Kidney epithelial cell (primary cell): ENCODE measurements at places on chromosomes 11 and 22.

DNA sequence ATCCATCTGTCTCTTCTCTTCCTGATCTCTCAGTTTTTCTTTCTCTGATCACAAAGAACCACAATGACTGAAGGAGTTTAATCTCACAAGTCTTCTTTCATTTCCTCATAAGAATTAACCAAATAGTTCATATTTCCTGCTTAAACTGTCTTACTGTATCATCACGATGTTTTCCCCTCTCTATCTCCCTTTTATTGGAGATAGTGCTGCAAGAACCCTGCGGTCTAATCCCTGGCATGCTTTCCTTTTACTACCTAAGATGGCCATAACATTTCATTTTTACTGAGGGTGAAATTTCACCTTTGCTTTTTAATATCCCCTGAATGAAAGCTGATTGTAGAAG, 28.9 kb downstream of the CARD18 start:
- DNase-seq, result no peak

GRCh38 chr11:26587073-26587472, 15.0 kb upstream of the MUC15 start:
- DNase-seq, result no peak

- peak; percentile 71 for DNase-seq
Observed at GRCh38 chr11:29321293-29322132, 695.3 kb downstream of the KCNA4 start.

- DNase-seq, result no peak
Observed at GRCh38 chr11:120594746-120595145, 83.2 kb downstream of the GRIK4 start.

DNA sequence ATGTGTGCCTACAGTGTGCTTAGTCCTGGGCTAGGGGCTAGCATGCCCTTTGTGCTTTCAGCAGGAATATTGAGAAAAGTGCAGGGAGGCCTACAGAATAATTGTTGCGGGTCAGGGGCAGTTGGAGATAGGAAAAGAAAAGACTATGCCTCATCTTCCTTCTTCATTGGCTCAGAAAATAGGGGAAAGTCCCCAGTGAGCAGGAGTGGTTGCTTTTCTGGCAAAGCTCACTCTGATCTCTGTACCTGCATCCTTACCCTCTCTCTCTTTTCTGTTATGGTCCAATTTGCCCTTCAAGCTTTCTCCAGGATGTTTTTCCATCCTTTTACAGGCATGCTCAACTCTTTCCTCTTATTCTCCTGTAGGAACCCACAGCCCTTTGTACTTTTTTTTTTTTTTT, 29.5 kb upstream of the RRM1 start:
- DNase-seq, result no peak

- no peak for DNase-seq
Observed at GRCh38 chr11:127464325-127464724, 463.8 kb upstream of the KIRREL3 start.

GRCh38 chr22:23256986-23257888, 76.9 kb downstream of the BCR start:
- no peak for DNase-seq

- DNase-seq, result no peak
Observed at GRCh38 chr11:89489930-89490329, 1.2 kb downstream of the NOX4 start.

GRCh38 chr11:120183701-120184141, 27.1 kb upstream of the OAF start:
- no peak for DNase-seq

GRCh38 chr22:19869497-19870152, 15.0 kb upstream of the GNB1L start:
- no peak for DNase-seq

GRCh38 chr11:10263929-10264328, 30.1 kb downstream of the SBF2 start:
- DNase-seq, result peak; percentile 10

DNA sequence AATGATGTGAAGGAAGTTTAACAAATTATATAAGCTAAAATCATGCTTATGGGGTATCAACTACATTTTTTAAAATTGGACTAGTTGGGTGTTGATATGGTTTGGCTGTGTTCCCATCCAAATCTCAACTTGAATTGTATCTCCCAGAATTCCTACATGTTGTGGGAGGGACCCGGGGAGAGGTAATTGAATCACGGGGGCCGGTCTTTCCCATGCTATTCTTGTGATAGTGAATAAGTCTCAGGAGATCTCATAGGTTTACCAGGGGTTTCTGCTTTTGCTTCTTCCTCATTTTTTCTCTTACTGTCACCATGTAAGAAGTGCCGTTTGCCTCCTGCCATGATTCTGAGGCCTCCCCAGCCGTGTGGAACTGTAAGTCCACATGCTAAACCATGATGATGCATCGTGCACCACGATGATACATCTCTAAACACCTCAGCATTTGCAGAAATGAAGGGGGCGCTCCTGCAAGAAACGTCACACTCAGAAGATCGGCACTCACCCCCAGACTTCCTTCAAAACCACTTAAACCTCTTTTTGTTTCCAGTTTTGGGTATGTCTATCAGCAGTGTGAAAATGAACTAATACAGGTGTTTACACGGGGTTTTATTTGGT, 340.0 kb downstream of the SHANK2 start:
- DNase-seq, result peak; percentile 28

DNA sequence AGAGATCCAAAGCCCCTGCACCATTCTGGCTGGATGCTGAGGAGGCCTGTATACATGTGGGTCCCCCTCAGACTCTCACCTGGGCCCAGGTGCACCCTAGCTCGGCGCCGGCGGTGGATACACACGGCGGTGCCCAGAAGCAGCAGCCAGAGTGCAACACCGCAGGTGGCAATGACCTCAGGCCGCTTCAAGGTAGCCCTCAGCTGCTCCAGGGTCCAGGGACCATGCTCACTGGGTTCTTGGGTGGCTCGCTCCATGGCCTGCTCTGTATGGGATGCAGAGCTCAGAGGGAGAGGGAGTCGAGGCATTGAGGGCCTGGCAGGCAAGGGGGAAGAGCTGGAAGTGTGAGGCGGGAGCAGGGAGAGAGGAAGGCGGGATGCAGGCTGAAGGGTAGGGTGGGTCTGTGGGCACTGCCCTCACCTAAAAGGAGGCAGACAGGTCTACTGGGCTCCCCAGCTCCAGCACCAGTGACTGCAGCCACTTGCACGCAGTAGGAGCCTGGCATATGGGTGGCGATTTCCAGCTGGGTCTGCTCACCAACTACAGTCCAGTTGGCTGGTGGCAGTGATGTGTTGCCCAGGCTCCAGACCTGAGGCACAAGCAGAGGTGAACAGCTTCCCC, 3.8 kb downstream of the ROBO4 start:
- no peak for DNase-seq

DNA sequence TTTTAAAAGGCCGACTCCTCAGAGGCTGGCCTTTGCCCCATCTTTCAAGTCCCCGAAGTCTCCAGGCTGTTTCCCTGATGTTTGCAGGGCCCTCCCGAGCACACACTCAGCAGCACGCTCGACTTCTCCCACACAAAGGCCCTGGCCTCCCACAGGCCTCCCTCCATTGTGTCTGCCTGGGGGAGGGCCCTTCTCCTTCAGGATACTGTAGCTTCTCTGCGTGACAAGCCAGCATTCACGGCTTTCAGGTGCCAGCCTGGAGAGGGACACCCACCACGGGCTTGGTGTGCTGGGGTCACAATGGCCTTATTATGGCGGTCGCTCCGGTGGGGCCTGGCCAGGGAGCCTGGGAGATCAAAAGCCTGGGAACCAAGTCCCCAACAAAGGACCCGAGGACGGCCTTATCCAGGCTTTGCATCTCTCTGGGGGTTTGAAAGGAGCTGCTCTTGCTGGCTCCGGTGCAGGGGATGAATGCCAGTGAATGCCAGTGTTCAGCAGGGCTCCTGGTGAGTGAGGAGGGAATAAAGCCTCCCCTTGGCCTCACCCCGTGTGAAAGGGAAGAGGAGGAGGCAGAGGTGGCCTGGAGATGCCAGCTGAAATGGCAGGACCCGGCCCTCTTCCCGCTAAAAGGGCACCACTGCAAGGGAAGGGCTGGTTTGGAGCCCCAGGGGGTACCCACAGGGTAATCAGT, 55.0 kb downstream of the TRAF6 start:
- no peak for DNase-seq

GRCh38 chr11:129828301-129828836, 12.7 kb downstream of the TMEM45B start:
- peak; percentile 28 for DNase-seq

- no peak for DNase-seq
Observed at GRCh38 chr11:21289686-21290085, 620.3 kb downstream of the NELL1 start.

GRCh38 chr11:5550440-5551095, 2.2 kb upstream of the OR52H1 start:
- peak; percentile 51 for DNase-seq

- DNase-seq, result no peak
Observed at GRCh38 chr11:2587132-2587930, 112.5 kb downstream of the KCNQ1OT1 start.
